ENCODE measurements at places on chromosomes 5 and 9.

DNA sequence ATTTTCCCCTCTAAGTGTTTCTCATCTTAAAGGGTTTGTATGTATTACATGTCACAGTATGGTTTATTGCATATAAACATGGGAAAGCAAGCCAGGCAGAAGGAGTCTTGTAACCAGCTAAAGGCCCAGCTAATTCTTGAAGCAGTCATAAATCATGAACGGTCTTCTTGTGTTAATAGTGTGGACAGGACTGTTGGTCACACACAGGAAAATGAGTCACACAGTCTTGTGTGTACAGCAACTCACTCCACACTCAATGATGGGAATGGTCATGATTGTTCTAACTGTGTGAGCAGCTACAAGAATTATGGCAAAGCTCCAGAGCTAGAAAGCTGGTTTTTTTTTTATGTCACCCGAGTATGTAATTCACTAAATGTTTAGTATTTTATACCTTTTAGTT, 123.9 kb downstream of the GHR start:
- no peak for DNase-seq

DNA sequence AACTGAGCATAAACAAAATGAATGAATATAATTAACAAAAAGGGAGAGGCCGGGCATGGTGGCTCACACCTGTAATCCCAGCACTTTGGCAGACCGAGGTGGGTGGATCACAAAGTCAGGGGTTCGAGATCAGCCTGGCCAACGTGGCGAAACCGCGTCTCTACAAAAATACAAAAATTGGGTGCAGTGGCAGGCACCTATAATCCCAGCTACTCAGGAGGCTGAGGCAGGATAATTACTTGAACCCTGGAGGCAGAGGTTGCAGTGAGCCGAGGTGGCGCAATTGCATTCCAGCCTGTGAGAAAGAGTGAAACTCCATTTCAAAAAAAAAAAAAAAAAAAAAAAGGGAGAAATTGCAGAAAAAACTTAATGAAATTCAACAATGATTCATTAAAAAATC, 839.3 kb upstream of the CTNND2 start:
- DNase-seq = no peak

GRCh38 chr5:83265318-83265717, 188.0 kb downstream of the XRCC4 start:
- no peak for DNase-seq

DNA sequence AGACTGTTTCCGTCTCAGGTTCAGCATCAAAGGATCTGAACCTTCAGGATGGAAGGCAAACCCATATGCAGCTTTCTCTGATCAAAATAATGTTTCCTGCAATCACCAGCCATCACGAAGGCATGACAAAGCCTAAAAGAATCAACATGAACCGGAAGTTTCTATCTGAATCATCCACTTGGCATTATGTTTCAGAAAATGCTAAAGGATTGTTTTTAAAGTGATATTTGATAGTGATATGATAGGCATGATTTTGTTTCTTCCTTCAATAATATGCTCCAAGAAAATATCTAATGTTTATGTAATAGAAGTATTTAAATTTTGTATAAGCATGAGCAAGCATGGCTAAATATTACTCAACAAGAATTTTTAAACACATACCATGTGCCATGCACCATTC, 219.6 kb downstream of the PLK2 start:
- DNase-seq = no peak

GRCh38 chr9:82989929-82990328, 73.0 kb downstream of the RASEF start:
- no peak for DNase-seq

DNA sequence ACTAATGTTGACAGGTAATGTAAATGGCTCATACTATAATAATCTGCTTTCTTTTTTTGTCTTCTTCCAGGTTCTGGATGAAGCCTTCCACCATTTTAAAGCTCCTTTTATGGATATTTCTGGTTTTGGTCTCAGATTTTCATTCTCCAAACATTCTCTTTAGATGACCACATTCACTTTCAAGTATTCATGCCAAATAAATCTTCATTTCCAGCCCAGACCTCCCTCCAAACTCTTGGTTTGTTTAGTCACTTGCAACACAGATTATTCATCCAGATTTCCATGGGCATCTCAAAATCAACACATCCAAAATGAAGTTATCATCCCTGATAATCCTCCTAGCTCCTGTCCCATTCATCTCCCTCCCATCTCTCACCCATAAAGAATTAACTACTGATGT, 40.3 kb upstream of the SVEP1 start:
- DNase-seq = no peak

DNA sequence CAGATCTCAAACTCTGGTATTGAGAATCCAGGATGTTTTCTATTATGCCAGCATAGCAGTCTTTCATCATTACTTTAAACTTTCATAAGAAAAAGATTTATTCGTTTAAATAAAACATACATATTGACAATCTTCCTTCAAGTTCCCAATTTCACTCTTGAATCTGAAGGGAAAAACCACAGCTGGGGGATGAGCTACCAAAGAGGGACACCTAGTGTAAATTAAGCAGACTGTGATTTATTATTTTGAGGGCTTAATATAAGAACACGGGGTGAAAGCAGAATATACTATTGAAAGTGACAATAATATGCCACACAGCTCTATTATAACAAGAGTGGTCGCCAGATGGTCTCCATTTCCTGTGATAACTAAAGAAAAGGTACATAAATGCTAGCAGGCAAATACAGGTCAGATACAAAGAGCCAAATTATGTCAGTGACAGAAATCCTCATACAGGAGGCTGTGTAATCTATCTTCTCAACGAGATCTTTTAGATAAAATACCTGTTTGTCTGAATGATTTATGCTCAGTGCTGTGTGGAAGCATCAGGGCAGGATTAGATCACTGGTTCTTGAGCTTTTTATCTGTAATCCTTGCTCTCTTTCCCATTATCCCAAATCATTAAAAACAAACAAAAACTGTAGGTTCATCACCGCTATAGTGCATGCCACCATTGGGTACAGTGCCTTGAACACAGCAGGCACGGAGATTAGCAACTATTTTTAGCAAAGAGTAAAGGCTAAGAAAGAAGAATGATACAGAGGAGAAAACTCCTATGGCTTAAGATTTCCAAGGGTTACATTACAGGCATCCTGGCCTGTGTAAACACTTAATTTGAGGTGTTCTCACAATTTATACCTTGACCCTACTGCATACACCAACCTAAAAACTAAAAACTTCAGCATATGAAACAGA, 116.6 kb downstream of the DROSHA start:
- DNase-seq = no peak

DNA sequence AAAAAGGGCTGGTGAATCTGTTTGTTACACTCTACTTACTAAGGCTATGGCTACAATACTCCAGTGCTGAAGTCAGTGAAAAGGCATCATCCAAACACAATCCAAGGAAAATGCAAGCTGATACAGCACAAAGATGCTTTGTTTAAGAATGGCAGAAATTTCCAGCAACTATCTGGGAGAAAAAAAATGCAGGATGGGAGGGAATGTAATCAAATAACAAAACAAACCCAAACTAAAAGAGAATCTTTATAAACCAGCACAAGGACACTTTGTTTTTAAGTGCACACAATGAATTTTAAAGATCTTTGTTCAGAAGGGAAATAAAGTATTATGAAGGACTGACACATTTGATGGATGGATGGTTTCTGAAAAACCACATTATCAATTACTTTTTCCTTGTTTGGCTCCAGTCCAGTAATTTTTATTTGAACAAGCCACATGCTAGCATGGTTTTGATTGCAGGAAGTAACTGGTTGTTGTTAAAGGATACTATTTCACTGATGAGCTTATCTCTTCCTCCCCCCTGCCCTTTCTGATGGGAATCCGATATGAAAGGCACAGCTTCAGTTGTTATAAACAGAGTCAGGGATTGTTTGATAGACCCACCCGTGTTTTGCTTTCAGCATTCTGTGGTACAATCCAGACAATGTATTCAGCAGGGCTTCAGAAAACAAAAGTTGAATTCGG, 12.1 kb upstream of the TLE4 start:
- no peak for DNase-seq

GRCh38 chr9:92377876-92378275, 26.5 kb downstream of the OGN start:
- no peak for DNase-seq

GRCh38 chr9:38338342-38339018, 54.0 kb upstream of the ALDH1B1 start:
- DNase-seq = peak; percentile 36

DNA sequence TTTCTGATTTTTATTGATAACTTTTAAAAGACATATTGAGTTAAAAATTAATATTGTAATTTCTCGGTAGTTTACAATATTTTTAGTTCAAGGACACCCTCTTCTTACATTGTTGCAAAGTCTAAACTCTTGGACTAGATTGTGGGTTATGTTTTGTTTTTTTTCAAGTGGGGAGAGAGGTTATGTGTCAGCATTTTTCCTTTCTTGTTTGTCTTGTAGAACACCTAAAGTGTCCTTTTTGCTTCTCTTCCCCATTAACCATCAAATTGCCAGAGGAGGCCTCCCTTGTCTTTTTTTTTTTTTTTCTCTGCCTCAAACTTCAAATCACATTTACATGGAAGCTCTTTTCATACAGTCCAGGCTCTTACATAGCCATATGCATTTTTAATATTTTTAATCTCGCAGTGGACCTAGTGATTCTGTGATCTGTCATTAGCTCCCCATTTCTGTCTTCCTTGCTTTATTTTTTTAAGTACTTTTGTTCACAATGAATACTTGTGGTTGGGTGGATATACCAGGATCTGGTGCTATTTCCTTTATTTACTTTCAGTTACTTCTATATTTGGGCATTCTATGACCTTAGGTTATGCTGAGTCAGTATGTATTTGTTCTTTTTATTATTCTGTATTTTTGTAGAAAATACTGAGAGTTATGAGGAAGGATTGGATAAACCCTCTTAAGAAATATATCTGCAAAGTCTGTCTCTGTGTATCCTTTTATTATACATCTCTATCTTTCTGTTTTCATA, 2280.6 kb upstream of the ACO1 start:
- DNase-seq = no peak

GRCh38 chr5:110525762-110526161, 200.7 kb downstream of the TMEM232 start:
- DNase-seq = no peak

GRCh38 chr9:111810908-111811307, 16.2 kb upstream of the SHOC1 start:
- DNase-seq = no peak

- DNase-seq = no peak
Measured at GRCh38 chr9:88826181-88826580, 165.1 kb upstream of the S1PR3 start.

GRCh38 chr9:27475057-27475595, 49.0 kb upstream of the IFNK start:
- no peak for DNase-seq

DNA sequence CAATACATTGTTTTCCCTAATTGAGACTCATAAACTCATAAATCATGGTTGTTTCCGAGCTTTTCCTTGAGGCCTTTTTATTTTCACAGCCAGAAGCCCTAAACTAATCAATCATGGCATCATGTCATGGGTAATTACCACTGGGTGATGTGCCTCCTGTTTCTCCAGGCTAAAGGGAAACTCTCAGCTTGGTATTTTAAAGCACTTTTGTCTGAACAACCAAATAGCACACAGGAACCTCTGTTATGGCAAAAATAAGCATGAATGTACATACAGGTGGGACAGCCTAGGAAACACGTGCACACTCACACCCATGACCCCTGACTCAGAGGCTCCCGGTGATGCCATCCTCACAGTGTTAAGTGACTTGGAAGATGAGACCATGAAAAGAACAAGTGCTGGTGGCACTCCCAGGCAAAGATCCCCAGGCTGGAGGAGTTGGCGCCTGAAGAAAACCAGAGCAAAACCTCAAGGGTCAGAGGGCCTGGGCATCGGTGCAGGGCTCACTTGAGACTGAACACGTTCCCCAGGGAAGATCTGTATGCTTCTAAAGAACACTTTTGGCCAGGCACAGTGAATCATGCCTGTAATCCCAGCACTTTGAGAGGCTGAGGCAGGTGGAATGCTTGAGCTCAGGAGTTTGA, 154.3 kb downstream of the ROR2 start:
- DNase-seq = no peak

DNA sequence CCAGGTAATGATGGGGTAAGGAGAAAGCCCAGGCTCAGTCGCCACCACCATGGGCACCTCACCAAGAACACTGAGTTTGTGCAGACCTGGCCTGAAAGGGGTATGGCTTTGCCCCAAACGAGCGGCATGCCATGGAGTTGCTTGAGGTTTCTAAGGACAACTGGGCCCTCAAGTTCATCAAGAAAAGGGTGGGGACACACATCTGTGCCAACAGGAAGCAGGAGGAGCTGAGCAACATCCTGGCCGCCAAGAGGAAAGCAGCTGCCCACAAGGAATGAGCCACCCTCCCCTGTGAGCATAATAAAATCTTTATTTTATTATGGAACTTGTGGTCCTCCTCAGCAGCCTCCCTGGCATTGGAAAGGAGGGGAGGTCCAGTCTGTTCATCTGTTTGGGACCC, 23.8 kb downstream of the CD14 start:
- no peak for DNase-seq

All from NCI-H446 treated with DMSO at 0.1 percent for 48 hours (cell line).